Lung (tissue), 17 donors: ENCODE measurements at places on chromosomes 11 and 22. TPM values are rescaled to one million over a fixed set of nuclear protein-coding genes. Genes with fewer than 3 reads are reported as not detected.
A peak's percentile ranks its signal among the peaks of the same experiment; 100 is the strongest.

The OR8U1 gene
- total RNA-seq: not detected

The LINC01488 gene
- not detected for total RNA-seq

The MS4A12 gene
- total RNA-seq: not detected

The TAGLN gene
- total RNA-seq: 172 TPM

The MUC5AC gene
- total RNA-seq: 0.77 TPM

The FUT4 gene
- 7.5 TPM for total RNA-seq

The LRRC55 gene
- total RNA-seq: 2.9 TPM

The YPEL4 gene
- total RNA-seq: 1.3 TPM

The BRSK2 gene
- 0.51 TPM for total RNA-seq

The PHETA2 gene
- 18.1 TPM for total RNA-seq

DNA sequence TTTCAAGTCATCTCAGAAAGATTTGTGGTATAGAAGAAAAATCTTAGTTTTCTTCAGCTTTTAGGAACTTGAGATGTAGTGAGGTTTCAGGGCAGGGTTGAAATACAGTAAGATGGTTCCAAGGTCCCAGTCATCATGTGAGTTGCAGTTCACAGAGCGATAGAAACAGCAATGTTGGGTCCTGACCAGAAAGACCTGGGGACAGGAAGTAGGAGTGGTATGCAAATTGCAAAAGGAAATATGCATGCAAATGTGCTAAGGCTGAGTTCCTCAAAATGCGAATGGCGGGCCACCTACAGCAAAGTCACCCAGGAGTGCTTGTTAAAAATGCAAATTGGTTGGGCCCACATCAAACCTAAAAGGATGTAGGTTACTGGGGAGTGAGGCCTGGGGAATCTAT lies 1032.7 kb upstream of the TENM4 start:
- H3K27me3 ChIP-seq: no peaks in the 10 kb centered on the region
- no peak overlapping the region for H3K27ac ChIP-seq
- DNase-seq: no peak
- no peaks in the 10 kb centered on the region for H3K4me1 ChIP-seq
- H3K4me3 ChIP-seq: no peak overlapping the region

DNA sequence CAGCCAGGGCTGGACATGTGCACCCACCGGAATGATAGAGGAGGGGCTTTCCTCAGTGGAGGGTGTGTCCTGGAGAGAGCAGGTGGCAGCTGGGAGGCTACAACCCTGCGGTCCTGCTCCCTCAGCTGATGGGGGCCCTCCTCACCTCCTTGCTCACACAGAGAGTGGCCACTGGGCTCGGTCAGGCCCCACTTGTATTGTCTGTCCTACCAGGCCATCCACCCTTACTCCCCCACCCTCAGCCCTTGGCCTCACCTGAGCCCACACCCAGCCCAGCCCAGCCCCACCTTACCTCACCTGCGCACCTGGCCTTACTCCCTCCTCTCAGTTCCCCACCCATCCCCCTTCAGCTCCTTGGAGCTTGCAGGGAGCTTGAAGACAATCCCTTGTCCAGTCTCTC lies 3.1 kb downstream of the TRPM5 start:
- no peaks in the 10 kb centered on the region for H3K36me3 ChIP-seq
- no peak overlapping the region for H3K4me3 ChIP-seq
- no peak overlapping the region for H3K27ac ChIP-seq
- DNase-seq: no peak
- H3K4me1 ChIP-seq: peaks cover 3% of the 10 kb centered on the region

- no peaks in the 10 kb centered on the region for H3K36me3 ChIP-seq
- H3K27ac ChIP-seq: no peak overlapping the region
- peak; percentile 67 for DNase-seq
- no peaks in the 10 kb centered on the region for H3K27me3 ChIP-seq
Measured at GRCh38 chr11:3849297-3849874, 6.1 kb upstream of the STIM1 start.

GRCh38 chr11:128940156-128940555 lies 2.5 kb downstream of the TP53AIP1 start:
- H3K36me3 ChIP-seq: no peaks in the 10 kb centered on the region
- DNase-seq: no peak
- H3K27me3 ChIP-seq: no peaks in the 10 kb centered on the region
- H3K4me3 ChIP-seq: no peak overlapping the region

DNA sequence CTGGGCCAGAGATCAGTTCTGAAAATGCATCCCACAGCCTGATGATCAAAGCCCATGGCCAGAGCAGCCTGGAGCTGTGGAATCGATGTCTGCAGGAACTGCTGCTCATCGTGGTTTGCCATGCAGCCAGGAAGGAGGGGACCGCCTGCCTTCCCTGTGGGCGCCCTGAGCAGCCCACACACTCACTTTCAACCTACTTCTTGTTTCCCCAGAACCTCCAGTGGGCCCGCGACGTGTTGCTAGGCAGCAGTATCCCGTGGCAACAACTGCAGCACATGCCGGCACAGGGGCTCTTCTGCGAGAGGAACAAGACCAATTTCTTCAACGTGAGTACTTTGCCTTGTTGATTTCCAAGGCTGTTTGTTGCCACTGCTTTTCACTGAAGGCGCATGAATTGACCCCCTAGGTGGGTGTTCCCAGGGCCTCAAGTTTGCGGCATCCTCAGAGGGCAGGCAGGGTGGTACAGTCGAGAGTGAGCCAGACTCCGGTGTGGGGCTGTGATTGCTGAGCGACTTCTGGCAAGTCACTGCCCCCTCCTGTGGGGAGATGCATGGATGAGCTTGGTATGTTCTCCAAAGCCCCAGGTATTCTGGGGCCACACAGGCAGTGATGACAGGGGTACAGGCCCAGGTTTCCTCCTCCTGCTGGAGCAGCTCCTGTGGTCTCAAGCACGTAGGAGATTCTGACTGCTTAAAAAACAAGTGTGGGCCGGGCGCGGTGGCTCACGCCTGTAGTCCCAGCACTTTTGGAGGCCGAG lies 47.0 kb upstream of the SUSD2 start:
- H3K4me3 ChIP-seq: no peak overlapping the region
- peaks cover 22% of the 10 kb centered on the region for H3K36me3 ChIP-seq
- peak; percentile 74 for DNase-seq
- H3K27ac ChIP-seq: peak overlapping the region; percentile 9
- no peaks in the 10 kb centered on the region for H3K4me1 ChIP-seq

DNA sequence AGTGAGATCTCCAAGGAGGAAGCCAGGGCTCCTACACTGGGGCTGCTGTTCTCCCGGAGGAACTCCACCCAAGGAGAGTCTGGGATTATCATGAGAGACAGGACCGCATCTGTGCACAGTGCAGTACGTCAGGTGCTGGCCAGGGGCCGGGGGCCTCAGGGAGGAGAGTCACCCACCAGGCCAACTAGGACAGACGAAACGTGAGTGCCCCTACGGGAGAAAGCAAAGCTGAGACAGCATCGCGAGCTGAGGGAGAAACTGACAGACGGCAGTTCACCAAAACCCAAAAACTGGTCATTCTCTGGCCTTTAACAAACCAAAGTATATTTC lies 273.4 kb downstream of the BRD1 start:
- H3K36me3 ChIP-seq: no peaks in the 10 kb centered on the region
- no peaks in the 10 kb centered on the region for H3K4me1 ChIP-seq
- H3K27ac ChIP-seq: no peak overlapping the region
- no peak for DNase-seq
- no peaks in the 10 kb centered on the region for H3K27me3 ChIP-seq
- H3K4me3 ChIP-seq: no peak overlapping the region

DNA sequence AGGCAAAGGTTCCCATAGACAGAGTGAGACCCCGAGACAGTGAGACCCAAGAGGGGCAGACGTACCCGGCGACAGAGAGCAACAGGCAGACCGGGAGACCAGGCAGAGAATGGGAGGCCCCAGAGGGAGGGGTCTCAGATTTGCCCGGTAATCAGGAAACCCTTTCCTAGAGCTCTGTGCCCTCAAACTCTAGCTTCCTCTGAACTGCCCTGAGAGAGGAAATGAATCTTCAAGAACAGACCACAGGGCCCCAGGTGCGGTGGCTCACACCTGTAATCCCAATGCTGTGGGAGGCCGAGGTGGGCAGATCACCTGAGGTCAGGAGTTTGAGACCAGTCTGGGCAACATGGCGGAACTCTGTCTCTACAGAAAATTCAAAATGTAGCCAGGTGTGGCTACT lies 47.7 kb downstream of the RPUSD4 start:
- peaks cover 45% of the 10 kb centered on the region for H3K4me1 ChIP-seq
- no peaks in the 10 kb centered on the region for H3K27me3 ChIP-seq
- no peak overlapping the region for H3K27ac ChIP-seq
- H3K4me3 ChIP-seq: no peak overlapping the region
- DNase-seq: no peak
- H3K36me3 ChIP-seq: no peaks in the 10 kb centered on the region

DNA sequence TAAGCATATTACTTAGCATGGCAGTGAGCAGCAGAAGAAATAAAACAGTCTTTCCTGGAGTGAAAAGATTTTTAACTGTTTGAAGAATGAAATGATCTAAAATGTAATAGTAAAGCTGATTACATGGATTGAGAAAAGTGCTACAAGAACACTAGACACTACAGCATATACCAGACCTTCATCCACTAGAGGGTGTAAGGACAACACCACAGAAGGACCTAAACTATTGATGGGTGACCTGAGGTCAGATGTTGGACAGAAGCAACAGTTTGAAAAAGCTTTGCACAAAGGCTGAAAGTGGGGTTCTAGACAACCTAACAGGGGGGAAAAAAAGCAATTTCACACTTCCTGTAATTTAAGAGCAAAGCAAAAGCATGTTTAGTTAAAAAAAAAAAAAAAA lies 97.7 kb downstream of the RBFOX2 start:
- peak; percentile 82 for DNase-seq
- H3K4me3 ChIP-seq: no peak overlapping the region
- H3K4me1 ChIP-seq: no peaks in the 10 kb centered on the region
- no peak overlapping the region for H3K27ac ChIP-seq
- no peaks in the 10 kb centered on the region for H3K27me3 ChIP-seq

DNA sequence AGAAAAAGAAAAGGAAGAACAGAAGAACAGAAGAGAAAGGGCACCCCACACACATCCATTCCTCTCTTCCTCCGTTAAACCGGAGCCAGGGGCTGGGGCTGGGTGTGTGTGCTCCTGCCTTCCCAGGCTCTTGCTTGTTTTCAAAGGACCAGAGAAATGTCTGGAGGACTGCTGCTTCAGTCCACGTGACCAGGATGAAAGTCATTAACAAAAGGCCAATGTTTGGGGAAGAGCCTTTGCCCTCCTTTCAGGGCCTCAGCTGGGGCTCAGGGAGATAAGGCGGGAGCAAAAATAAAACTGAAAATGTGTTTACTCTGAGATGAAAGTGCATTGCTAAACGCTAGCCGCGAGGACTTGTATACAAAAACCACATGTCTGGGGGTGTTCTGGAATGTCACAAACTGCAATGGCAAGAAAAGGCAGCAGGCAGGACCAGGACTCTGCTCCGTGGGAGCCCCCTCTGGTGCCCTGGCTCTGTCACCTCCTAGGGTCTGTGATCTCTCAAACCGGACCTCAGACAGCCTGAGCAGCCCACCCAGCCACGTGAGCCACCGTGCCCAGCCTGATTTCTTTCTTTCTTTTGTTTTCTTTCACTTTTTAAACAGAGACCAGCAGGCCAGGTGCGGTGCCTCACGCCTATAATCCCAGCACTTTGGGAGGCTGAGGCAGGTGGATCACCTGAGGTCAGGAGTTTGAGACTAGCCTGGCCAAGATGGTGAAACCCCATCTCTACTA lies 31.6 kb upstream of the MYH9 start:
- H3K4me1 ChIP-seq: no peaks in the 10 kb centered on the region
- peak overlapping the region; percentile 91 for H3K27ac ChIP-seq
- DNase-seq: peak; percentile 96
- no peaks in the 10 kb centered on the region for H3K36me3 ChIP-seq
- no peak overlapping the region for H3K4me3 ChIP-seq
- H3K27me3 ChIP-seq: no peaks in the 10 kb centered on the region

GRCh38 chr11:57499983-57500461 lies 15.5 kb downstream of the SLC43A1 start:
- H3K36me3 ChIP-seq: peaks cover 4% of the 10 kb centered on the region
- H3K27me3 ChIP-seq: no peaks in the 10 kb centered on the region
- H3K27ac ChIP-seq: peak overlapping the region; percentile 61
- no peak for DNase-seq

GRCh38 chr11:90134478-90135003 lies at the start of gene NAALAD2:
TSS of gene NAALAD2 (plus strand) at chr11:90134663. CDS start at chr11:90134759, 96 bp downstream.
- peak within 1 kb of the TSS; percentile 23 for H3K4me3 ChIP-seq
- H3K4me1 ChIP-seq: peaks cover 1% of the 10 kb centered on the region
- peak; percentile 93 for DNase-seq

- H3K36me3 ChIP-seq: no peaks in the 10 kb centered on the region
- no peak overlapping the region for H3K27ac ChIP-seq
- peaks cover 7% of the 10 kb centered on the region for H3K4me1 ChIP-seq
- H3K4me3 ChIP-seq: no peak overlapping the region
Measured at GRCh38 chr11:36241497-36241896, 47.7 kb downstream of the COMMD9 start.

- H3K4me3 ChIP-seq: no peak within 1 kb of the TSS
- H3K36me3 ChIP-seq: no peaks in the 10 kb centered on the region
- H3K27me3 ChIP-seq: no peaks in the 10 kb centered on the region
- H3K4me1 ChIP-seq: no peaks in the 10 kb centered on the region
- no peak within 1 kb of the TSS for H3K27ac ChIP-seq
Measured at GRCh38 chr11:62190011-62190410, at the start of gene SCGB1D1. TSS of gene SCGB1D1 (plus strand) at chr11:62190216. CDS start at chr11:62190285, 69 bp downstream.

- H3K27ac ChIP-seq: no peak overlapping the region
- DNase-seq: no peak
- no peaks in the 10 kb centered on the region for H3K36me3 ChIP-seq
- no peaks in the 10 kb centered on the region for H3K27me3 ChIP-seq
- no peak overlapping the region for H3K4me3 ChIP-seq
Measured at GRCh38 chr11:60880643-60881282, 13.4 kb downstream of the ZP1 start.

DNA sequence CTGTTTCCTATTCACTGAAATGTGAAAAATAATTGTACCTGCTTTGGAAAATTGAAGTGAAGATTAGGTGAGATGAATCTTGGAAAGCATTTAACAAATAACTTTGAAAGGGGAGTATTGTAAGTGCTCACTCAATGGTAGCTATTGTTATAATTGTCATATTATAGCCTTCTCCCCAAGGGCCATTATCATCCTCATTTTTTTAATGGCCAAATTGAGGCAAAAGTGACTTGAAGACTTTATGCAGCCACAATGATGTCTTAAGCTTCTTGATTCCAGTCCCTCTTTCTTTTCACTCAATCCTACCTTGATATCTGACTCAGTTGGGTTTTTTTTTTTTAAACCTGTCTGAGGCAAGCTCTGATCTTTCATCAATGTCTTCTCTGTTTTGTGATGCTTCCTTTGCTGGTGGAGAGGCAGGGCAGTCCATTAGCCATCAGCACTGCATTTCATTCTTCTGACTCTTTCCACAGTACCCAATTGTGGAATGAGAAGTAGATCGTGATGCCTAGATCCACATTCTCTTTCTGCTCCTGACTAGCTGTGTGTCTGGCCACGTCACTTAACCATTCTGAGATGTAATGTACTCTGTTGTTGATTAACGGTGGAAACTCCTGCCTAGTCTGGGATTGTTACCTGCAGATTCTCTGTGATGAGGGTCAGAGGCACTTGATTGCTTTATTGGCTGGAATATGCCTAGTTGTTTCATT lies 101.4 kb downstream of the DBX1 start:
- H3K27me3 ChIP-seq: no peaks in the 10 kb centered on the region
- no peak overlapping the region for H3K27ac ChIP-seq
- H3K4me1 ChIP-seq: peaks cover 1% of the 10 kb centered on the region
- H3K4me3 ChIP-seq: no peak overlapping the region
- DNase-seq: no peak
